ENCODE measurements at places on chromosomes 12 and 14. TPM values are rescaled to one million over a fixed set of nuclear protein-coding genes. Genes with fewer than 3 reads are reported as not detected.

The SLC11A2 gene
- total RNA-seq = 57.5 TPM

GRCh38 chr14:80787876-80788275 lies 153.7 kb downstream of the CEP128 start:
- H3K27me3 ChIP-seq = no peaks in the 10 kb centered on the region
- H3K36me3 ChIP-seq = no peaks in the 10 kb centered on the region
- no peak overlapping the region for H3K4me3 ChIP-seq

DNA sequence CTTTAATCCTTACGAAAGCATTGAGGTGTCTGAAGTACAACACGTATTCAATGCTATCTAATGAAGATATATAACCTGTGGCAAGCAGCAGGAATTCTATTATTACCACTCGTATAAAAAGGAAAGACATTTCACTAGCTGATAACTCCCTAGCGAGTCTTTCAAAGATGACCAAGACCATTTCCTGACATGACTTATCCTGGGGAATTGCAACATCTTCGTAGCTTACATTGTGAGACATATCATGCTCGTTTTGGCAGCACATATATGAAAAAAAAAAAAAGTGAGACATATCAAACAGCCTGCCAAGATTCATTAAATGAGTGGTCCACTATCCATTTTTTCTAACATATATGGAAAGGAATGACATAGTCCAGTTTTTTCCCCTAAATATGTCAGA lies 337.0 kb downstream of the FSCB start:
- H3K27me3 ChIP-seq = no peaks in the 10 kb centered on the region
- peak; percentile 23 for DNase-seq
- H3K4me1 ChIP-seq = no peaks in the 10 kb centered on the region
- H3K4me3 ChIP-seq = no peak overlapping the region

DNA sequence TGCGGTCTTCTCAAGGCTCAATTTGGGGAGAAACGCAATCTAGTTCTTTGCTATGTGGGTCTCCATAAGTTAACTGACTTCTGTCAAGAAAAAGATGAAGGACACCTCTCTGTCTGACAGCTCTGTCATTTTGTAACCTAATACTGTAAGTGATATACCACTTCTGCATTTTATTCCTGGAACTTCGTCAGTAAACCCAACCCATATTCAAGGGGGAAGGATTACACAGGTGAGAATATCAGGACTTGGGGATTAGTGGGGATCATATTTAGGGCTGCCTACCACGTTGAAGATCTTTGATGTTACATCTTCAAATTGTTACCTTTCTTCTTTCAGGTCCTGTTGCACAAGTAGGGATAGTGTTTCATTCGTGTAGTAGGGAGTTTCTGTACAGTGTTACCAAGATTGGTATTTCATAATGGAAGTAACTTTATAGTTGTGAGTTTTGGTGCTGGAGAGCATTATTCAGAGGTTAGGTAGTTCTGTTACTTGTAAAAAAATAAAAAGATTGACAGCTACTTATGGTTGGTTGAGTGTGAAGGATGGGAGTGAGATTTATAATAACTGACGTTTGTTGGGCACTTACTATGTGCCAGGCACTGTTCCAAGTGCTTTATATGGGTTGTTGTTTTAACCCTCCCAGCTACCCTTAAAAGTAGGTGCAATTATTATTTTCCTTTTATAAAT lies 1.6 kb downstream of the TMEM260 start:
- DNase-seq = no peak
- no peaks in the 10 kb centered on the region for H3K27me3 ChIP-seq
- H3K4me1 ChIP-seq = peaks cover 4% of the 10 kb centered on the region

The NPAS3 gene
- 0.26 TPM for total RNA-seq

GRCh38 chr12:93050026-93050747 lies 121.1 kb upstream of the EEA1 start:
- H3K4me3 ChIP-seq = no peak overlapping the region
- H3K36me3 ChIP-seq = no peaks in the 10 kb centered on the region
- H3K27ac ChIP-seq = no peak overlapping the region
- no peaks in the 10 kb centered on the region for H3K27me3 ChIP-seq
- no peaks in the 10 kb centered on the region for H3K4me1 ChIP-seq

GRCh38 chr12:130485291-130486145 lies 147.8 kb downstream of the PIWIL1 start:
- DNase-seq = no peak
- no peak overlapping the region for H3K27ac ChIP-seq
- no peaks in the 10 kb centered on the region for H3K36me3 ChIP-seq
- H3K4me1 ChIP-seq = no peaks in the 10 kb centered on the region

The TCTN2 gene
- total RNA-seq = 6.7 TPM

The CD163 gene
- 0.26 TPM for total RNA-seq

The CLEC1B gene
- not detected for total RNA-seq

The CD4 gene
- total RNA-seq = 14.4 TPM

DNA sequence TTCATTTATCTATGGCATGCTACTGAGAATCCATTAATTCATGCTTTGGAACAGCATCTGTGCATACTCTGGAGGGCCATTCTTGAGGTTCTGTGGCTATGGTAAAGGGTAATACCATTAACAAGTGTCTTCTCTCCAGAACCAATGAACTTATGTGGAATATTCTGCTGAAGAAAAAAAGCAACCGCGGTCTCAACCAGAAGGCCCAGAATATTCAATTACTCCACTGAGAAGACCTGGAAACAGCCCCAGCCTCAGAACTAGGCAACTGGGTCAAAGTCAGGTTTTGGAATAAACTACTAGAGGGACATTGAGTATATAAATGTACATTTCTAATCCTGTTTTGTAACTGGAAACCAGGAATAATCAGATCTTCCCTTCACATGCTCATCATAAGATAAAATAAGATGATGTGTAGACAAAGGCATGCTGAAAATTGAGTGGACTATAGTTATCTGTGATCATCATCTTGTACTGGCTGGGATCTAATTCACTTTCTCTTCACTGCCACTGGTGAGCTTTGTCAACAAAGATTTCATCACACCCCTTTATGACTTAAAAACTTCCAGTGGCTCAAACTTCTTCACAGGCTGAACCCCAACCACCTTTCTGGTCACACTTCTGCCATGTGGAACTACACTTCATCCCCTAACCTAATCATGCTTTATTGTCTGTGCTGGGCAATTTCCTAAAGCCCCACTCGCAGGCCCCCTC lies 6.0 kb downstream of the SPTB start:
- H3K36me3 ChIP-seq = no peaks in the 10 kb centered on the region
- no peak overlapping the region for H3K4me3 ChIP-seq
- DNase-seq = no peak
- H3K4me1 ChIP-seq = no peaks in the 10 kb centered on the region
- H3K27me3 ChIP-seq = peaks cover 19% of the 10 kb centered on the region

The NEUROD4 gene
- total RNA-seq = not detected

The PAPLN gene
- total RNA-seq = 9.5 TPM

- no peak for DNase-seq
- no peaks in the 10 kb centered on the region for H3K36me3 ChIP-seq
- H3K4me3 ChIP-seq = peak overlapping the region; percentile 72
These were observed 495 bp downstream of the ADIPOR2 start for GRCh38 chr12:1691123-1692007.

The FAM181A gene
- not detected for total RNA-seq

DNA sequence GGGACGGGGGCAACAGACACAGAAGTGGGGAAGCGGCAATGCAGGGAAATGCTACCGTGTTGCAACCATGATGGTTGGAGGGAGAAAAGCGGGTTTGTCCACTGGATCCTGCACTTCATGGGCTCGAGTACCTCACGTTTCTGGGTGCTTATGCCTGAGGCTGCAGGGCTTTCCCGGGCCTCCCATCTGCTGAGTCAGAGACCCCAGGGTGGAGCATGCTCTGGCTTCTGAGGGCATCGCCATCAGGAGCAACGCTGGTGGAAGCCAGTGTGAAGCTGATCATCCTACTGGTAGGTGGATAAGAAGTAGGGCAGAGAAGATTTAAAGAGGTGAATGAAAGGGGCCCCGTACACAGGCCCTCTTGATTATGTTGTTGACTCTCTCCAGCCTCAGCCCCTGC lies 5.0 kb upstream of the ADGRD1 start:
- DNase-seq = no peak
- H3K36me3 ChIP-seq = no peaks in the 10 kb centered on the region
- no peak overlapping the region for H3K27ac ChIP-seq
- no peak overlapping the region for H3K4me3 ChIP-seq
- H3K27me3 ChIP-seq = no peaks in the 10 kb centered on the region

- no peaks in the 10 kb centered on the region for H3K27me3 ChIP-seq
- H3K4me1 ChIP-seq = no peaks in the 10 kb centered on the region
- no peak overlapping the region for H3K27ac ChIP-seq
- DNase-seq = no peak
- no peaks in the 10 kb centered on the region for H3K36me3 ChIP-seq
These were observed 306.1 kb downstream of the FUT8 start for GRCh38 chr14:65718629-65719028.

DNA sequence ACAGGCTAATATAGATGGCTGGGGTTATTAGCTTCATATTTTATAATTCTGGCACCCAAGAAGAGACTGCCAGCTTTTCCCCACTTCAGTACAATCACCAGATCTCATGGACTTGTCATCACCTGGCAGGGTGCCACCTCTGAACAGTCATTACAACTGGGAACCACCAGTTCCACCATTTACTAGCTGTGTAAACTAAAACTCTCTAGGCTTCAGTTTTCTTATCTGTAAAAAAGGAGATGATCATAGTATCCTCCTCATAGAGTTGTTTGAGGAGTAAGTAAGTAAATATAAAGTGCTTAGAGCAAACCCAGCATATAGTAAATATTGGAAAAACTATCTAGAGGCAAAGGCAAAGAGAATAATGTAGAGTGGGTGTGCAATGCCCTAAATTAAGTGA lies 19.3 kb downstream of the CPNE8 start:
- H3K4me3 ChIP-seq = no peak overlapping the region
- no peak overlapping the region for H3K27ac ChIP-seq
- H3K36me3 ChIP-seq = no peaks in the 10 kb centered on the region
- DNase-seq = peak; percentile 49
- H3K27me3 ChIP-seq = no peaks in the 10 kb centered on the region
- no peaks in the 10 kb centered on the region for H3K4me1 ChIP-seq

DNA sequence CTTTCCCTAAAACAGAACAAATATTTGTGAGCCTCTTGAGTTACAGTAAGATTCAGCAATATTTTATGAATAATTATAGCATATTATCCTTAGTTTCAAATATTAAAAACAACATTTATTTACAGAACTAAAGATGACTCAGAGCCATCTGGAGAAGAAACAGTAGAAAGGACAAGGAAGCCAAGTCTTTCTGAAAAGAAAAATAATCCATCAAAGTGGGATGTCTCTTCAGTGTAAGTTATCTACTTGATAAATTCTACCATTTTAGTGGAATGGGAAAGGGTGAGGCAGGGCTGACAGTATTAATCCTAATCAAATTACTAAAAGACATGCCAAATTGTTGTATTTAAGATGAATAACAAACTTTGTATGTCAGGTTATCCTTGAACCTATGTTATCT lies 88.1 kb downstream of the DNAI7 start:
- no peak overlapping the region for H3K27ac ChIP-seq
- no peak overlapping the region for H3K4me3 ChIP-seq
- no peaks in the 10 kb centered on the region for H3K27me3 ChIP-seq
- no peak for DNase-seq
- H3K4me1 ChIP-seq = no peaks in the 10 kb centered on the region

The TMPRSS12 gene
- not detected for total RNA-seq

The TMTC1 gene
- total RNA-seq = 222 TPM

DNA sequence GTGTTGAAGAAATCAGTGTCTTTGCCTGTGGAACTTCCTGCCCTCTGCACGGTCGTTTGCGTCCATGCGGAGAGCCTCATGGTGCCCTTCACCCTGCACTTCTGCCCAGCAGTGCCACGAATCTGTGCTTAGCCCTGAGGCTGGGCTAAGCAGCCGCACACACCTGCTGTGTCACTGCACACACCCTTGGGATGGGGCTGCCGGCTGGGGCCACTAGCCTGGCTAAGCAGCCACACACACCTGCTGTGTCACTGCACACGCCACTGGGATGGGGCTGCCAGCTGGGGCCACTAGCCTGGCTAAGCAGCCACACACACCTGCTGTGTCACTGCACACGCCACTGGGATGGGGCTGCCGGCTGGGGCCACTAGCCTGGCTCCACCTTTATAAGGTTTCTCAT lies 188.5 kb downstream of the KIF26A start:
- H3K4me1 ChIP-seq = no peaks in the 10 kb centered on the region
- no peak overlapping the region for H3K4me3 ChIP-seq
- no peaks in the 10 kb centered on the region for H3K36me3 ChIP-seq
- H3K27ac ChIP-seq = no peak overlapping the region
- no peaks in the 10 kb centered on the region for H3K27me3 ChIP-seq
- DNase-seq = no peak

The BDKRB1 gene
- total RNA-seq = 16.7 TPM

DNA sequence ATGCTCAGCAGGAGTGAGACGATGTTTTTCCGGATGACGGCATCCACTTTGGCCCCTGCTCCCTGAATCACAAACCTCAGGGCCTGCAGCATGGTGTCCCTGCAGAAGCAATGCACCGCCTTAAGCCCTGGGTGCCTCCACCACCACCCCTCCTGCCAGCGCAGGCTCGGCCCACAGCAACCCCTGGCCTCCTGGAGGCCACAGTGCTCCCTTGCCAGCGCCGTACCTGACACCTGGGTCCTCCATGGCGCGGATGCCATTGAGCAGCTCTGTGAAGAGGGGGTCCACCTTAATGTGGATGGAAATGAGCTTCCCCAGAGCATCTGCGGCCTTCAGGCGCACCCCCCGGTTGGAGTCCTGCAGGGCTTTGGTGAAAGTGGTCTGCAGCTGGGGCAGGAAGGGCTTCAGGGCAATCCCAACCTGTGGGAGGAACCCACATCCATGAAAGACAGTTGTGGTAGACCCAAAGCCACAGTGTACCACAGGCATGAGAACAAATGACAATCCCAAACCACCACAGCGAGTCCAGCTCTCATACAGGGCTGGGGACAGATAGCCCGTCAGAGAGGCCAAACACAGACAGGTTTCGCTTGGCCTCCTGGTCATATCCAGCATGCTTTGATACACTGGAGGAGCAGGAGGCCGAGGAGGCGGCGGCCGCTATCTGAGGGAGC lies 17.9 kb upstream of the RAB35 start:
- DNase-seq = no peak
- H3K27me3 ChIP-seq = no peaks in the 10 kb centered on the region
- peaks cover 55% of the 10 kb centered on the region for H3K36me3 ChIP-seq
- H3K27ac ChIP-seq = no peak overlapping the region
- H3K4me1 ChIP-seq = no peaks in the 10 kb centered on the region

Measured in fibroblast of lung (primary cell).